ENCODE measurements at places on chromosomes 5 and 9. TPM values are rescaled to one million over a fixed set of nuclear protein-coding genes. Genes with fewer than 3 reads are reported as not detected.

Gene NR5A1
- polyA plus RNA-seq, result not detected

Gene KCNV2
- polyA plus RNA-seq, result 0.12 TPM

Gene ODF2
- polyA plus RNA-seq, result 23.6 TPM

Gene TMEM174
- not detected for polyA plus RNA-seq

Gene PRSS3
- polyA plus RNA-seq, result not detected

Gene PCDHGA10
- 1.6 TPM for polyA plus RNA-seq

Gene TAF11L12
- not detected for polyA plus RNA-seq

Gene SHROOM1
- 2.8 TPM for polyA plus RNA-seq

Gene PCDHGA12
- 2.4 TPM for polyA plus RNA-seq

Gene NOP16
- 30.3 TPM for polyA plus RNA-seq

Gene SLC34A1
- not detected for polyA plus RNA-seq

Measured in hindlimb muscle (tissue), 1 donor.